Stimulated activated CD4-positive, alpha-beta T cell treated with anti-CD3 and anti-CD28 coated beads, Interleukin-4, amount 100 ng/mL, for 48 hours (primary cell): ENCODE measurements at places on chromosomes 13 and 19.

DNA sequence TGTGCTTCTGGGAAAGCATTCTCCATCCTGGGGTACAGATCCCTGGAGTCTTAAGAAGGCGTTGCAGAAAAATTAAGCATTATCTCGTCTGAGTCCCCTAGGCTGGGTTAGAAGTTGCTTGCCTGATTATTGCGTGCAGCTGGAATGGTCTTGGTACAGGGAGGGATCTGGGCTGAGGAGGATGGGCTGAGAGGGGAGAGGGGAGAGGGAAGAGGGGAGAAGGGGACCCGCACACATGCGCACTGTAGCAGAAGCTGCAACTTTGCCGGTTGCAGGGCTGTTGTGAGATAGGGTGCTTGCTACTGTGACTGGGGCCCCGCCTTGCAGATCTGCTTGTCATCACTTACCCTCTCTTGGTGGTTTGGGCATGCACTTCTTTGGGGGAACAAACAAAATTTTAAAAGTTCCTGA, 316.8 kb downstream of the DLEU7 start:
- DNase-seq, result no peak

DNA sequence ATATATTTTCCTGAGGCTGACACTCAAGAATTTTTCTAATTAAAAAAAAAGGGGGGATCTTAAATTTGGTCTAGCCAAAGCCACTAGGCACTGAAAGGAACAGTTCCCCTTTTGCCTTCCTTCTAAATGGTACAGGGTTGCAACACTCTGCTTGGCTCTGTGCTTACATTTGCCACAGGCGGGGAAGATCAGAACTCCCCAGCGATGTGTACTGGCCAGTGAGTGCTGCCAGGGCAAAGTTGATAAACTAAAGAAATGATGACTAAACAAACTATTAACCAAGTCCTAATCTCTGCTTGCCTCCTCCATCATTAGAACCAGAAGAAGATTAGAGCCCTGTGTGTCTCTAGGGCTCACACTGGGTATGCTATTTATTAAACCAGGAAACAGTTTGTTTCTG, 75.3 kb upstream of the SCEL start:
- DNase-seq, result no peak

DNA sequence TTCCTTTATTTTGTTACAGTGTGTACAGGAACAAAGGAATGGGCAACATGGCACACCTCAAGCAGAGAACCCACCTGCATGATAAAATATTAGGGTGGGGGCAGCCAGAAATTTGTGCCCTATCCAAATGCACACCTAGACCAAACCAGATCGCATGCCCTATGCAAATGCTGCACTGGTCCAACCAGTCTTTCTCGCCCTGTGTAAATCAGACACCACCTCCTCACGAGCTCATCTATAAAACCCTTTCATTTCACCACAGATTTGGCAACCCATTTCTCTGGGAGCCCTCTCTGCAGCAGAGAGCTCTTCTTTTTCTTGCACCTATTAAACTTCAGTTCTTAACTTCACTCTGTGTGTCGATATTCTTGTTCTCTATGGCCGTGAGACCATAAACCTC, 1559.2 kb downstream of the SLITRK1 start:
- no peak for DNase-seq

GRCh38 chr19:42051166-42052115, 18.6 kb downstream of the GRIK5 start:
- no peak for DNase-seq

DNA sequence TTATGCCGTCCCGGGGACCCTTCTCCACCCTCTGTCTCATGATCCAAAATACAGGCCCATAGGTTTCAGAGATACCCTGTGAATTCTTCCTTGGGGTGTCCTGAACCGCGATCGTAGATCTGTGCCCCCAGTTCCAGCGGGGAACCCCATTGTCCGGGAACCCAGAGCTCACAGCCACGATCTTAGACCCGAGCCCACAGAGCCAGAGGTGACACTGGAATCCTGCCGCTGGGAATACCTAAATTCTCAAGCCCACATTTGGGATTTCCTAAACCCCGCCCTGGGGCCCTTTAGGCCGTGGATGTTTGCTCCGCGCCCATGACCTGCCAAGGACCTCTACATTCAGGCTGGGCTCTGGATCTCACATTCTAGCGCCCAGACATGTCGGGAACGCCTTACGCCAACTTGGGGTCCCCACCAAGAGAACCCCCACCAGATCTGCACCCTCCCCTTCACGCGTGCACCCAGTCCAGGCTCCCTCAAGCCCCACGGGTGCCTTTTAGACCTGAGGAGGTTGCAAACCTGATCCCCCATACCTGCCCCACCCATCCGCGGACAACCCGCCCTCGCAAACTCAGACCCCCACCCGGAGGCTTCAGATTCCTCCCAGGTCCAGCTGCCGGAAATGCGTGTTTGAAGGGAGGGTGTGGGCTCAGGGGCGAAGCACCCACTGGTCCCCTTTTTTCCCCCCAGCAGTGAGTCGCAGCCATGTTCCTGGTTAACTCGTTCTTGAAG, 605 bp downstream of the CAPNS1 start:
- peak; percentile 31 for DNase-seq

DNA sequence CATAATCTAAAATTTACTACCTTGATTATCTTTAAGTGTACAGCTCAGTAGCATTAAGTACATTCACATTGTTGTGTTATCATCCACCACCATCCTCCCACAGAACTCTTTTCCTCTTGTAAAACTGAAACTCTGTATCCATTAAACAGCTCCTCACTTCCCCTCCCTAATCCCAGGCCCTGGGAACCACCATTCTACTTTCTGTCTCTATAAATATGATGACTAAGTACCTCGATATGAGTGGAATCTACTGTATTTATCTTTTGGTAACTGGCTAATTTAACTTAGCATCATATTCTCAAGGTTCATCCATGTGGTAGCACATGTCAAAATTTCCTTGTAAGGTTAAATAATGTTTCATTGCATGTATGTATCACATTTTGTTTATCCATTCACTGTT, 49.0 kb upstream of the POMP start:
- no peak for DNase-seq

- no peak for DNase-seq
These were observed 100.2 kb downstream of the TEX26 start for GRCh38 chr13:31032528-31033113.

GRCh38 chr13:30204564-30204963, 102.8 kb downstream of the KATNAL1 start:
- no peak for DNase-seq

DNA sequence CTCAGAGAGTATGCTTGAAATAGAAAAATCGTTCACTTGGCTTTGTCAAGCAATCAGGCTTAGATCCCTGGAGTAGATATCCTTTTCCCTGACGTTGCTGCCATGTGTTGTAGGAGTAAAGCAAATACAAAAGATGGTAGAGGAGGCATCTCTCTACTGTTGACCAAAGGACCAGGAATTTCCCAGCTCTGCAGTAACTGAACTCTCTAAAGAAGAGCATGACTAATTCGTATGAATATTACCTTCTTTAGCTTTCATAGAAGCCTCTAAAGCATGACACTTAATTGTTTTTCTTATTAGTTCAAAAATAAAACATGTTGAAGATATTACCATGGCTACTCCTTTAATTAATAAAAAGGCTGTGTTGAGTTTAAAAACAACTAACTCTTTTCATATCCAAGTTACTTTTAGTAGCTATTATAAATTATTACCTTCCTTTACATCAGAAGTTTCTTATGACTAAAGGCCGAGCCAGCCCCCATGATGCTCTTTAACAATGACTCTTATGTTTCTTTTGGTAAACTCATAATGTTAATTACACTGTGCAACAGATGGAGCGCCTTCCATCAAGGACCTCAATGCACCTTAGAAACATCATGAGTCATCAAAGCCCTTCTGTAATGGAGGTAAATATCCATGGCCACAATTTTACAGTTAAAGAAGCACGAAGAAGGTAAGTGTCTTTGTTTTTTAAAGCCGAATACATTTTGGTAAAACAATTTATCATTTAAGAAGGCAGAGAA, 352.4 kb downstream of the KLF5 start:
- no peak for DNase-seq

- DNase-seq, result no peak
These were observed 12.8 kb downstream of the CASP14 start for GRCh38 chr19:15062036-15062435.

- no peak for DNase-seq
These were observed 112.3 kb upstream of the ZNF507 start for GRCh38 chr19:32233091-32233490.

DNA sequence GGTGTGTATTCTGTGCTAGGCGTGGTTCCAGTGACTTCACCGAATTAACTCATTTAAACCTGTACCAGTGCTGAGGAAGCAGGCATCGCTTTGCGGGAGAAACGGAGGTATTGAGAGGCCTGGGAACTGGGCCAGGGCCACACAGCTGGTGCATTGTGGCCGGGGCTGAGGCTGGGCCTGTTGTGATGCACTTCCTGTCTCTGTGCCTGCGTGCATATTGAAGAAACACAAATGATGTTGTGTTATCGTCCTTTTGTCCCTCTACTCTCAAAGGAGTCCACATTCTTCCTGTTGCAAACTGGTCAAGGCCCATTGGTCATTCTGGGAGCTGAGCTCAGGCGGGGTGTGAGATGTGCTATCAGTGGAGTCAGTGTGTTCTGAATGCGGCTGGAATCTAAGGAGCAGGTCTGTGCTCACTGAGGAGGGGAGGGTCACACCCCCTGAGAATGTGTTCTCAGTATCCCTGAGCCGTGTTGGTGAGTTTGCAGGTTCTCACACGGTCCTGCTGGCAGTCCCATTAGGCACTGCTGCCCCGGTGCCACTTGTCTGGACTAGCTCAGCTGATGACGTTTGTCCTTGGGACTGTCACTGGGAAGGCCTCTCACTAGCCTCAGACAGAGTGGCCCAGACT, 62.1 kb downstream of the ARHGEF7 start:
- DNase-seq, result peak; percentile 15

DNA sequence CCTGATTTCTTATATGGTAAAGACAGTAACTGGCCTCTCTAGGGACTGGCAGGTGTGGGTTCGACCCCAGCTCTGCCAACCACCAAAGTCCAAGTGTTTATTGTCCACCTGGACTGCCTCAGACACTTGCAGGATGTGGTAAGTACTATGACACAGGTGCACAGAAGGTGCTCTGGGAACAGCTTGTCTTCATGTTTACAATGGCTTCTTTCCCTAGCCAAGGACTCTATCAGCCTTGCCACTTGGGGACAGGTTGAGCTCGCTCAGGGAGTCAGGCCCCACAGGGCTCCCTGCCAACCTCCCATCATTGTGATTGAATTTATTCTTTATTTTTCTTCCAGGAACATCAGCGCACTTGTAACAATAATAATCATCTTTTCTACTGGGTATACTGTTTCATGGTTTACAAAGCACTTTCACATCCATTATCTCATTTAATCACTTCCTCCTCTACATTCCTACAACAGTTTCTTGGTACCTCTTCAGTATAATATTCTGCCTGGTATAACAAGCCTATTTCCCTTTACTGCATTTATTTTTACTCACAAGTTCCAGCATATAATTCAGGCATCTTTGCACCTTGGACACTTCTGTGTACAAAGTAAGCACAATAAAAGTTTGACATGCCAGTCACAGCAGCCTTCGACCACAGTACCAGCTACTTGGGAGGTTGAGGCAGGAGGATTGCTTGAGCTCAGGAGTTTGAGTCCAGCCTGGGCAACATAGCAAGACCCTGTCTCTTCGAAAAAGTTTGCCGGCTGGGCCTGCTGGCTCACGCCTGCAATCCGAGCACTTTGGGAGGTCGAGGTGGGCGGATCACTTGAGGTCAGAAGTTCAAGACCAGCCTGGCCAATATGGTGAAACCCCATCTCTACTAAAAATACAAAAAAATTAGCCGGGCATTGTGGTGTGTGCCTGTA, 24.2 kb upstream of the GATAD2A start:
- DNase-seq, result no peak

DNA sequence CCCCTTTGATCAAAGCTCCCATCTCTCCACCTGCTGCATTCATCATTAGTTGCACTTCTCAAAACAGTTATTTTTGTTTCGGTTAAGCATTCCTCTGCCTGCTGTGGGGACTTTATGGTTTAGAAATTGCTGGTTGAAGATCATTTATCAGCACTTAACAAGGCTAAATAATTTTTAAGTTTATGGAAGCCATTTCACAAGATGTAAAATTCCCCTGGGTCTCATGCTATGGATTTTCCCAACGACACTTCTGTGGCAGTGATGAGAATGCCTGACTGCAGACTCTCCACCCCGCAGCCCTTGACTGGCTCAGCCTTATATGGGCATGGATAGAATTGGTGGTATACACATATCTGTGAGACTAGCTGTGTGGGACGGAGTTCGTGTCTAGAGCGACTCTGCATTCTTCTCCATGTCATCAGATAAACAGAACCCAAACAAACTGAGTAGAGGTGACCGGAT, 52.8 kb downstream of the COL4A2 start:
- no peak for DNase-seq

DNA sequence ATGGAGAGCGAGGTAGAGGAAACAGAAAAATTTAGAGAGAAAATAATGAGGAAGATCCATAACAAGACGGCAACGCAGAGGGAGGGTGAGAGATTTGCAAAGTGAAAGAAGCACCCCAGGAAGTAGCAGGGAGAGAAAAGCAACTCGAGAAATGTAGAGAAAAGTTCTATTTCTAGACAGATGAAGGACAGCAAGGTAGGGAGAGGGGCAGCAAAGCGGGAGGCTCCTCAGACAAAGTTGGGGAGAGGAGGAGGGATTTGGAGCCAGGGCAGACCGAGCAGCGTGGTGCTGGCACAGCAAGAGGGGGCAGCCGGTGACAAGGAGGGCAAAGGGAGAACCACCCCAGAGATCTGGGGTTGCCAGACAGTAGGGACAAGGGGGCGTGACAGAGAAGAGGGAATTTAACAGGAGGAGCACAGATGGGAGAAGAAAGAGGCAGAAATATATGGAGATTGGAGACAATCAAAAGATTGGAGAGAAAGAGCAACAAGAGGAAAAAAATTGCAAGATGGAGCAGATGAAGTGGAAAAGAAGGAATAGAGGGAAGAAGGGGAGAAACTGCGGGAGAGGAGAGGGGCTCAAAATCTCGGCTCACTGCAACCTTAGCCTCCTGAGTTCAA, 989 bp downstream of the ZNF766 start:
- DNase-seq, result no peak

DNA sequence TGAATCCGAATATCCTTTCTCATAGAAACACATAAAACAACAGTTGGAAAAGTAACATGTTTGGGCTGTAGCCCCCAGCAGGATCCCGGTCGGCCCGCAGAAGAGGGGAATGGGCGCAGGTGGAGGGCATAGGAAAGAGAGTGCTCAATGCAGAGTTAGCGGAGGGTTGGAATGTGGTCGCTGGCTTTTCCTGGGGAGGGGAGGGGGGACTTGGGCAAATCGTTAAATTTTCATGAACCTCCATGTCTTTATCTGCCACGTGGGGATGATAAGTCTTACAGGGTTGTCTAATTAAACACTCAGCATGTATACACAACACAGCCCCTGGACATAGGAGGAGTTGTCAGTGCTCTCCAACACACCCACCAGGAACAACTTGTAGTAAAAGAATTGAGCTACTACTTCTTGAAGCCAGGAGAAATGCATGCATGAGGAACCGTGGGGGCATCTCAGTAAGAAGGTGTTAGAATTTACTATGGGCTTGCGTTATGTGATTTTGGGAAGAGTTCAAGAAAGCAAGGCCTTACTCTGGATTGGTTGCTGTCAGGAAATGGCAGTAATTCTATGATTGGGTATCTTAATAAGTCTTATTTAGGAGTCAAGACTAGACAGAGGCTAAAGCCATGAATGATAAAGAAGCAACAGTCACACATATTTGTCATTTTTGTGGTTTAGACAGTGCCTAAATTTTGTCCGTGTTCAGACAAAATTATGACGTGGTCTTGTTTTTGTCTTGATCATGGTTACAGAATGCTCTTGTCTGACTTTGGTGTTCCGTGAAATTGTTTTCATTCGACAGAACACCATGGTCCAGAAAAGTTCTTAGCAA, 671 bp upstream of the SLC46A3 start:
- no peak for DNase-seq
